ENCODE measurements at places on chromosomes 3 and 15.
A peak's percentile ranks its signal among the peaks of the same experiment; 100 is the strongest.

- DNase-seq, result no peak
Measured at GRCh38 chr3:16907243-16907642, 22.5 kb downstream of the PLCL2 start.

GRCh38 chr3:192262001-192262400, 465.3 kb downstream of the FGF12 start:
- no peak for DNase-seq

DNA sequence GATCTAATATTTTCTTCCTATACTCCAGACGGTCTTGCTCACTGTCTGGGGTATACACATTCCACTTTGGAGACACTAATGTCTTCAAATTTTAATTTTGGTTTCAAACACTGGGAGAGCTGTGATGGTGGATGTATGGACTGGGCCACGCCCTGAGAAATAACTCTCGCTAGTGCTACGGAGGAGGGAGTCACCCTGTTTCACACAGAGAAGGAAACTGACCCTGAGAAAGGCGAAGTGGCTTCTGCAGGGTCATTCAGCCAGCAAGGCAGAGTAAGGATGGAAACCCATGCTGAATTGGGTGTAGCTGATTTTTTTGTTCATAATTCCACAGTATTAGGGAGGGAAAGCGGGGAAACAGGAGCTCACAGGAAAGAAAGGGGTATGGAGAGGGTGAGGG, 8.6 kb upstream of the SKIC8 start:
- no peak for DNase-seq

- DNase-seq, result no peak
Measured at GRCh38 chr3:29486096-29486495, 205.2 kb downstream of the RBMS3 start.

- DNase-seq, result no peak
Measured at GRCh38 chr3:112308151-112308911, 14.3 kb upstream of the SLC9C1 start.

DNA sequence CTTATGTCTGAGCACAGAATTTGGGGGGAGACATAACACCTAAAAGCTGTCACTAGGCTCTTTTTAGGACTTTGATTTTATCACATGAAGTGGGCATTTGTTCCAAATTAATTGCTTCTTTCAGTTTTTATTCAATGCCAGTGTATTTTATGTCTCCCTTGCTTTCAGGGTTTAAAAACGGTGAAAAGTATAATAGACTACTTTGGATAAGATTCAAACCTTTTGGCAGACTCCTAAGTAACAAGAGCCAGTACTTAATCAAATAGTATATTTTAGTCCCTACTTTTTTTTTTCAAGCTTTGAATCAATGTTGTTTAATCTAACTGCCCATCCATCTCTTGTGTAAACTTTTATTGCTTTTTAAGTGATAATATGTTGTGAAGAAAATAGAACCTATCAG, 847.2 kb upstream of the DPPA4 start:
- DNase-seq, result no peak

- DNase-seq, result peak; percentile 2
Measured at GRCh38 chr3:122350814-122351418, 25.9 kb downstream of the CSTA start.

DNA sequence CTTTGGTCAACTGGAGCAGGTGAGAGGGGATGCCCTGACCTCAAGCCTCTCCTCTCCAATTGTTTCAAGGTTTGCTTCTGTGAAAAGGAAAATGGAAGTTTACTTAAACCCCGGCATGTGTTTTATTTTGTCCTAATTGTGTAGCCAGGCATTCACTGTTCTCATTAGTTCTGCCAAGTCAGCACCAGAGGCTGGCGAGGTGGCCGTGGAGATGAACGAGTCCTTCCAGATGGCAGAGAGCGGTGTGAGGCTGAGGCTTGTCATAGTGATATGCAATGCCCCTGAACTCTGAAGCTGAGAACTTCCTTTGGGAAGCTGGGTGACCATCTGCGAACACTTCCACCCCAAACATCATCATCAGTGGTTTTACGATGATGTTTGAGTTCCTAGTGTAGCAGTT, 199.6 kb downstream of the TJP1 start:
- DNase-seq, result no peak

DNA sequence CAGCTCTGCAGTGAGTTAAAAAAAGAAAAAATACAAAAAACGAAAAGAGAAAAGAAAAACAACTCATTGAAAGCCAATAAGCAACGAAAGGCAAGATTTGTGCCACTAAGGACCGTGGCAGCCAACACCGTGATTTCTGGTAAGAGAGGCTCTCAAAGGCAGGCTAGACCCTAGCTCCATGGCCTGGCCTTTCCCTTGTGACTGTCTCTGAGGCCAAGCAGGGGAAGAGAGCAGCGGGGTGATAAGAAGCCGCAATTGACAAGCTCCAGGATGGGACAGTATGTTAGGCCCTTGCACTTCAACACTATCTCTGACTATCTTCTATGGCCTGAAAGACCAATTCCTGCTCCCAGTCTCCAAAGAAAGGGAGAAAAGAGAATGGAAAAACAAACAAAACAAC, 12.4 kb downstream of the APOD start:
- no peak for DNase-seq

- DNase-seq, result no peak
Measured at GRCh38 chr3:67346081-67346480, 308.3 kb downstream of the SUCLG2 start.

GRCh38 chr15:88441076-88441730, 26.0 kb downstream of the MRPL46 start:
- DNase-seq, result no peak

DNA sequence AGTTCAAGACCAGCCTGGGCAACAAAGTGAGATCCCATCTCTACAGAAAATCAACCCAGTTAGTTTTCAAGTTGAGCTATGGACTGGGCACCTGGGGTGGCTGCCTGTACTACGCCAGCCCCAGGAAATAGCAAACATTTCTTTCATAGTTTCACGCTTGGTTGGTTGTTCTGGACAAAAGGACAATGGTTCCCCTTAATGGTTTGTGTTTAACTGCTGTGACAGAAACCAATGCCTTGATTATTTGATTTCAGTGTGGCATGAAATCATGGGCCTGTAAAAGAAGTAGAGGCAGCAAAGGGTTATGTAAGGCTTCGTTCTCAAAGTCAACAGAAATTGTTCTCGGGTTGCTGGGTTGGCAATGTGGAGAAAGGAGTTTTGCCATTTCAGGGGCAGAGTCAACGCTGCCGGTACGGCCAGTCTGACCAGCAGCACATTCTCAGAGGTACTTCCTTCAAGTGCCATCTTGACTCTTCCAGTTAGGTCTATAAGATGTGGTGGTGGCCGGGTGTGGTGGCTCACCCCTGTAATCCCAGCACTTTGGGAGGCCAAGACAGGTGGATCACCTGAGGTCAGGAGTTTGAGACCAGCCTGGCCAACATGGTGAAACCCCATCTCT, 12.7 kb downstream of the LCMT2 start:
- DNase-seq, result no peak

DNA sequence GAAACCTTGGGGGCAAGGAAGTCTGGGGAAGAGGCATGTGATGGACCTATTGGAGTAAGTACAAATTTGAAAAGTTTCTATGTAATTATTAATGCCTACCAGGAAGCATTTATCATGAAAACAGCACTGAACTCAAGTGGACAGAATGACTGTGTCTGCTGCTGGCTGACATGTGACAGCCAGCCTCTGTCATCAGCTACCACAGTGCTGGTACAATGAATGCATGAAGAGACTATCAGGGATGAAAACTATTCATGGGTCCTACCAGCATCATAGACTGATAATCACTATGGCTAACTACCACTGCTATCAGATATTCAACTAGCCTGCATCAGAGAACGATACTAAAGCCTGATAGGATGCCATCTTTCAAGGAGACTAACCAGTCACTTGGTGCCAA, 193.5 kb downstream of the RAP2B start:
- DNase-seq, result no peak

- DNase-seq, result no peak
Measured at GRCh38 chr3:166471074-166471767, 634.0 kb upstream of the BCHE start.

GRCh38 chr3:172209333-172210321, 170.2 kb downstream of the FNDC3B start:
- no peak for DNase-seq

DNA sequence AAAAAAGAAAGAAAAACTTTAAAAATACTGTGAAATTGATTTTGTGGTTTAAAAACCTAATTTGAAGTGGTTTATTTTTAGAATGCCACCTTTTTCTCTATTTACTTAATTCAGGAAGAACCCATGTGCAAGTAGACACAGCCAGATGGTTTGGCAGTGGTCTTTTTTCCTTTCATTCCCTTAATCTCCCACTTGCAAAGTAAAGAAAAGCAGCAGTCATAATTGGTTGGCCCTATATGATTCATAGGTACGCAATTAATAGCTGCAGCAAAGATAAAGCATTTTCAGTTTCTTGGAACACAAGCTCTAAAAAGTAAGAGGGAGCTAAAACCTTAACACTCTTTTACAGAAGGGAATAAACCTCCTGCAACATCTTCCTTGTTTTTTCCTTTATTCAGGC, 115.3 kb downstream of the MECOM start:
- DNase-seq, result no peak

DNA sequence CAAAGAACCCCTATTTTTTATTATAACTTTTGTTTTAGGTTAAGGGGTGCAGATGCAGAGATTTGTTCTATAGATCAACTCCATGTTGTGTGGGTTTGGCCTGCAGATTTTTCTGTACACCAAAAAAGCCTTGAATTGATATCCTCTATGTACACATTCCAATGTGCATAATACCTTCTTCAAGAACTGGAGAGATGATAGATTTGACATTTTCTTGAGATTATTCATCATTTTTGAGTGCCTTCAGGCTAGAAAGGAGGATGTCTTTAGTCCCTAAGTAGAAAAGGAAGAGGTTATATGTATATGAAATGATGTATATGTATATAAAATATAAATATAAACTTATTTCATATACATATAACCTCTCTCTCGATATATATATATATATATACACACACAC, 1190.0 kb upstream of the ALCAM start:
- no peak for DNase-seq

DNA sequence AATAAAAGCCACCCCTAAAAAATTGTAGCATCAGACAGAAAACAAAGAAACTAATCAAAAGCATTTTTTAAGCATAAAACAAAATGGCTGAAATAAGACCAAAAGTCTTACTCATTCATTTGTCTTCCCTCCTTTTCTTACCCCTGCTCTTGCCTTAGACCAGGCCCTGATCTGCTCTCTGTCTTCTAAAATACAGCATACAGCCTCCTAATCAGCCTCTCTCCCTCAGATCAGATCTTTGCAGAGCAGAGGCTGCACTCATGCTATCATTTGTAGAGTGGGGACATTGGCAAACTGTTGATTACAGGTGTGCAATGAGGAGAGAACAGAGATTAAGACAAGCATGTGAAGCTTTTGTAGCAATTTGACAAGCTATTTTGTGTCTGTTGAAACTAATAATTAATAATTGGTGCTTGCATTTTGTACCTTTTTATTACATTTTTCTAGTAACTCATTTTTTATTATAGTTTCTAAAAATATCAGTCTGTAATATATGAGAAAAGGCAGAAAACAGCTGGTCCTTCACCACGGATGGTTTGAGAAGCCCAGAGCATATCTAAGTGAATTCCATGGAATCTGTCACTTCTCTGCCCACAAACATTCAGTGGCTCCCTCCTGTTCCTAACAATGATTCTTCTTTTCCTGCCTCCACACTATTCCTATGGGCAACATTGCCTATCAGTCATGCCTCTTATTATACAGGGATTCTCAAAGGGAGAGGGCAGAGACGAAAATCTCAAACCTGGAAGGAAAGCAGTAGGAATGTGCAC, 286.2 kb upstream of the STT3B start:
- DNase-seq, result no peak

DNA sequence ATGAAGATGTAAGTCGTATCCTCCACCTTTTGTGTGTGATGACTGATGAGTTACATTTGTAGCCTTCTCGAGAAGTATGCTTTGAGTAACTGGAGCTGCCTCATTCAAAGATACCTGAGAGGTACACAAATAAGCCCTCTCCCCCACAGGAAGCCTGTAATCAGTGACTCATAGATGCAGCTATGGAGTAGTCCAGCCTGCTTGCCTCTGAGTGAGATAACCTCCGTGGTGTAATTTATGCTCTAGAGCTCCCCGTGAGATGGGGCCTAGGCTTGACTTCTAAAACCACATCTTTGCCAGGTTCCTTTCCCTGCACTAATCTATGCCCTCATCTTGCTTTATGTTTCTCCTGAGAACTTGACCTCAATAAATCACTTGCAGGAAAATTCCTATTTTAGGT, 291.7 kb downstream of the SUCLG2 start:
- DNase-seq, result no peak

- DNase-seq, result no peak
Measured at GRCh38 chr3:131975047-131975446, 59.8 kb downstream of the CPNE4 start.
